Stimulated activated CD4-positive, alpha-beta T cell treated with anti-CD3 and anti-CD28 coated beads, TNF-alpha, amount 100 ng/mL, for 1 hour (primary cell): ENCODE measurements at places on chromosomes 16 and 17.

GRCh38 chr17:29019475-29020181 lies 13.8 kb upstream of the SEZ6 start:
- DNase-seq = no peak

- no peak for DNase-seq
Measured at GRCh38 chr16:3651461-3652372, 2.8 kb upstream of the DNASE1 start.

DNA sequence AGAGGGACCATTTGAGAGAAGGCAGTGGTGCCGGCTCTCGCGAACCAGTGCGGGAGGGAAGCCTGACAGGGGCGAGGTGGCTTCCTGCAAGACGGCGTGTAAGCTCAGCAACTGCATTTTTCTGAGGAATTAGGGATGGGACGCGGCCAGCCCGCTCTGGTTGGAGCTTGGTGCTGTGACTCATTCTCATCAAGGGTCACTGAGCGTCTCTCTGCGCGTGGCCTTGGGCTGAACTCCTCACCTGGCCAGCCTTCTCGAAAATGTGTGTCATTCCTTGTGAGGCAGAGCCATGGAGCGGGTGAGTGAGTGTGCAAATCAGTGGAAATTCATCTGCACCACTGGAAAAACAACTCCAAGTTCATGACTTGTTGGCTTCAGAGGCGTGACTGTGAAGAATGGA lies 52.8 kb downstream of the NTN1 start:
- DNase-seq = no peak

DNA sequence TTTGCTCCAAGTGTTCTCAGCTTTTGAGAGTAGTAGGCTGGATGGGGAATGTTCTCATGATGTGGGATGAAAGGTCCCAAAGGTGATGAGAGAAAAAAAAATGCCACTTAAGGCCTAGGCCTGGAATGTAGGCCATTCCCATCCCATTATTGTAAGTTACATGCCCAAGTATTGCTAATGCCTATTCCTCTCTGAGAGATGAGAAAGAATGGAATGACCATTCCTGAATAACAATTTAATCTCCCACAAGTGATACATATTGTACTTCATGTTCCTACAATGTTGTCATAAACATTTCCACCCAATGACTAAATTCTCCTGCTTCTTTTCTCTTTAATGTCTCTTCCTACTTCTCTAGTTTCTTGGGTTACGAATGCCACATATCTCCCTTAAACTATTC lies 102.8 kb upstream of the KCNJ16 start:
- no peak for DNase-seq

DNA sequence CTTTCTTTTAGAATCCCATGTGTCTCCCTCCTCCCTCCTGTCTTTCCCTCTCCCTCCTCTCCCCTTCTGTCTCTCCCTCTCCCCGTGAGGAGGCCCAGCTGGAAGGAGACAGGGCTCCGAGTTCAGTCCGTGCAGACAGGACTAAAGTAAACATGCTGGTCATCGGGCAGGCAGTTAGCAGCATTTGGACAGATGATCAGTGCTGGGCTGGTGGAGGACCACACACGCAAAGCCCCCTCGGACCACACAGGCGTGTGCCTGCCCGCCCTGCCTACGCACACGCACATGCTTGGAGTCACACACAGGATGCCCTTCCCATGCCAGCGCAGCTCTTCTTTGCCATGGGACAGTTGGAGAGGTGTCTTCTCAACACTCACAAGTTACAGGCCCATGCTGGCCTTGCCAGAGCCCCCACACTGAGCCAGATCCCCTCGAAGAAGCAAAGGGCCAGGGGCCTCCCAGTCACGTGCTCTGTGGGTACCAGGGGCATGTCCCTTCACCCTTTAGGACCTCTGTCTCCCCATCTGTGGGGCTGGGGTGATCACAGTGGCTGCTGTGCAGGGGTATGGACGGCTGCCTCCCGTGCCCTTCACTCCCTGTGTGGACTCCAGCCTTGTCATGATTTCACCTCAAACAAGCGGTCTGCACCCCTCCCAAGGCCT lies 215.7 kb upstream of the FOXF1 start:
- DNase-seq = no peak

- DNase-seq = no peak
Measured at GRCh38 chr16:3121851-3122467, 9.6 kb downstream of the ZNF205 start.

DNA sequence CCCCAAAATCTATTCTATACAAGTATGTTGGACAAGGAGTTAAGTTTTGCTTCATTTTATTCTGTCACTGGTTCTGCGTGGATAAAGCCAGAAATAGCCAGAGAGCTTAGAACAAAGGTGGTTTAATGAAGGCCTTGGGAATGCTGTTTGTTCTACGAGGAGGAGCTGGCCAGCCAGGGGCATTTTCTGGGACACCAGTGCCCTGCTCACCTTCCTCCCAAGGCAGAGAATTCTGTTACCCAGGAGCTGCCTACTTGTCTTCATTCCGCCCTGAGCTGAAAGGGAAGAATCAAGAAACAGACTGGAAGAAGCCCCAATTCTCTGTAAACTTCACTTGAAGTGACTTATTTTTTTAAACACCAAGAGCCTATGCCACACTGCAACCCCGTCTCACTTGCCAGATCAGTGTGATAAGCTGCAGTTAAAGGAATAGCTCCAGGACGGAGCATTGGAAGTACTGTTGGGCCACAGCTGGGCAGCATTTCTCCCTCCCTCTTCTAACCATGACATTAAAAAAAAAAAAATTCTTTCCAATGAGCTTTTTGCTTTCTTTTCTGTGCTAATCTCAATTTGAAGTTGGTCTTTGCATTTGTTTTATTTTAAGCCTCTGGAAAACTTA lies 149.8 kb upstream of the DYNLRB2 start:
- no peak for DNase-seq

DNA sequence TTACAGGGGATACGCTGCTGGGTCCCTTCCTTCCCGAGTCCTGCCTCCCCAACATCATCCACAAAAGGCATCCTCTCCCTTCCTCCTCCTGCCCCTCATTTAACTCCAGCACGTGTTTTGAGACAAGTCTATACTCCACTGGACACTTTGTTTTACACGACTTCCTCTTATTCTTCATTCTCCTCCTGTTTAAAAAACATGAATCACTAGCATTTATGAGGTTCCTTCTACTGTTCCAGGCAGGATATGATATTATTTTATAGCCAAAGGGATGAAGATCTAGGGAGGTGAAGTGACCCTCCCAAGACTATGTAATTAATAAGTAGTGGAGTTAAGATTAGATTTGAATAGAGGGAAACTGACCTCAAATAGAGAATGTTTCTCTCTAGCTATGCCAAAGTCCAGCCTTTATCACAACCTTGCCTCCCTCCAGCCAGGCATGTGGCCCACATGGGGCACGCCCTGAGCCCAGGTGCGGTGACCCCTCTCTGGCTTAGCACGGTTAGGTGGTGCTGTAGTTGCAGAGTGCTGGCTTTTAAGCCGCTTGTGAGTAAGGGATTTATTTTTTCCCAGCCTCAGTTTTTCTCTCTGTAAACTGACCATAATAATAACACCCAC lies 1.3 kb upstream of the HSD17B2 start:
- no peak for DNase-seq

DNA sequence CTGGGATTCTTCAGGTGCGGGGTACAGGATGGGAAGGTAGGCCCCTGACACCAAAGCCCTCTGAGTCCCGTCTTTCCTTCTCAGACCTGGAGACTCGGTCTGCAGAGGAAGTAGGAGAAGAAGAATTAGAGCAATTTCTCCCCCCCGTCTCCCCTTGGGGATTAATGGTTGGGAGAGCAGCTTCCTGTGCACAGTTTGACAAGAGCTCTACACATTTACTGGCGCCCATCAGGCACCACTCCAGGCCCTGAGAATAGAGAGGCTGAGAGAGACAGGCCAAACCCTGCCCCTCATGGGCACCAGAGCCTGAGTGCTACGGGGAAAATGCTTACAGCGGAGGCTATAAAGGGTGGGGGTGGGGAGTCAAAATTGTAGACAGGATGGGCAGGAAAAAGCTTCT lies 3.5 kb upstream of the C16orf74 start:
- DNase-seq = no peak

DNA sequence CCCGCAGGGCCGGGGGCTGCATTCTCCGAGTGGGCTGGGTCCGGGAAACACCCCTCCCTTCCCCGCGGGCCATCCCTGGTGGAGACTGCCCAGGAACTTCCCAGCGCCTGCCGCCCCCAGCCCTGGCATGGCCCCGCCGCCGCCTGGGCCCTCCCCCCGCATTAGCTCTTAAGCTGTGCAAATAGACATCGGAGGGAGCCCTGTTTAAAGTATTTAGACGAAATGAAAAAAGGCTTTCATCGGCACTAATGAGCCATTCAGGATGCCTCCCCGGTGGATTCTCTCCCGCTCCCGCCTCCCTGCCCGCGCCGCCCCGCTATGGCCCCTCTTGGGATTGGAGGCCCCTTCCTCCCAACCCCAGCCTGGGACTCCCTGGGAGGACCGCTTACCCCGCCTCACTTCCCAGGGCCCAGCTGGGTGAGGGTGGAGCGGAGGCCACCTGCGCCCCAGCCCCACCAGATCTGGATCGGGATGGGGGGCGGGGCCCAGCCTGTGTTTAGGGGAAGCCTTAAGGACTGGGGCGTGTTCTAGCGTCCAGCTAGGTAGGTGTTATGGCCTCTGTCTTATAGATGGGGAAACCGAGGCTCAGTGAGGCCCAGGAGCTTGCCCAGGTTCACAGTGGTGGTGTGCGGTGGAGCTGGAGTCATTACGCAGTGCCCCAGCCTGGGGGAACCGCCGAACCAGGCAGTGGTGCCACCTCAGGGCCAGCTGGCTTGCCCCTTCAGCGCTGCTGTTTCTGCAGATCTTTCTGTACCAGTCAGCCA lies 19.7 kb downstream of the SEZ6 start:
- DNase-seq = no peak

DNA sequence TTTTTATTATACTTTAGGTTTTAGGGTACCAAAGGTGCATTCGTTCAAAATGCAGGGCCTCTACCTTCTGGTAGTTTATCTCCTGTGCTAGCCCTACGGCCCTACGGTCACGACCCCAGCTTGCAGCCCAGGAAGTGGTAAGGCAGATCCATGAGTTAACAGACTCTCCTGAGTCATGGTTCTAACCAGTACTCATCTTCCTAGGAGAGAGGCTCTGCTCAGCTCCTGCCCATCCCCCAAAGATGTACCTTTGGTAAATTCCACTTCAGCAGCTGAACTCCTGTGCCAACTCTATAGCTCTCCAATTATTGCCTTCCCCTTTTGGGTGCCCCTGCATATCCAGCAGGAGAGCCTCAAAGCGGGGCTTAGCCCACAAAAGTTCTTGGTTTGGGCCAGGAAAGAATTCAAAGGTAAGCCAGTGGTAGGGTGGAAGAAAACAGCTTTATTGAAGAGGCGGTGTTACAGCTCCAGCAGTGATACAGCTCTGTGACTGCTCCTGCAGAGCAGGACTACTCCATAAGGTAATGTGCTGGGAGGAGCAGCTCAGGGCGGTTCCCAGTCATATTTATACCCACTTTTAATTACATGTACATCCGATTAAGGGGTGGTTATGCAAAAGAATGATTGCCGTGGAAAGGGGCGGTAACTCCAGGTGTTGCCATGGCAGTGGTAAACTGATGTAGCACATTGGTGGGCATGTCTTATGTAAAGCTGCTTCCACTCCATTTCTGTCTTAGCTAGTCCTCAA lies 241.4 kb downstream of the PMP22 start:
- DNase-seq = no peak

- no peak for DNase-seq
Measured at GRCh38 chr16:56662357-56663354, 4.9 kb downstream of the MT1F start.

DNA sequence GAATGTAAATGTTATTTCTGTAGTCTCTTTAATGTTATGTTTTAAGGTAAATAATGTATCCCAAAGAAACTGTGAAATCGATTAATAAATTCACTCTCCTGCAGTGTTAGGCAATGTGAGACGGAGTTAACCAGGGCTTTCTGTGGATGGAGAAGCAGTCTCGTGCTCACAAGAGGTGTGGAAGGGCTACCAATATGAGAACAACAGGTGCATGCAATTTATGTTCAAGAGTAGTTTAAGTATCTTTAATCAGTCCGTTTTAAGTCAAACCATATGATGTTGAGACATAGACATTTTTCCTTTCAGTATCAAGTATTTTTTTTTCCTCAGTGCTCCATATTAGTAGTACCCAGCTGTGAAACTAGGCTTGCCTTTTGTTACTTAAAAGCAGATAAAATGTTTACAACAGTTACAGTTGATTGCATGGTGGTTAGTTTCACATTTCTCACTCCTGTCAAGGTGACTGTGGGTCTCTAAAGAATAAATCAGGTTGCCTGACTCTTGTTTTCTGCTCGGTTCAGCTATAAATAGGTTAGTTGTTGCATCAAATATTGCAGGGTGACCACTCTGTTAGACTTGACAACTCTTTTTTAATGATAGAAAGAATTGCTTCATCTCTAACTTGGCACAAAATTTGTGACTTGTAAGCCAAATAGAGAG lies 54.4 kb downstream of the COX10 start:
- DNase-seq = no peak

DNA sequence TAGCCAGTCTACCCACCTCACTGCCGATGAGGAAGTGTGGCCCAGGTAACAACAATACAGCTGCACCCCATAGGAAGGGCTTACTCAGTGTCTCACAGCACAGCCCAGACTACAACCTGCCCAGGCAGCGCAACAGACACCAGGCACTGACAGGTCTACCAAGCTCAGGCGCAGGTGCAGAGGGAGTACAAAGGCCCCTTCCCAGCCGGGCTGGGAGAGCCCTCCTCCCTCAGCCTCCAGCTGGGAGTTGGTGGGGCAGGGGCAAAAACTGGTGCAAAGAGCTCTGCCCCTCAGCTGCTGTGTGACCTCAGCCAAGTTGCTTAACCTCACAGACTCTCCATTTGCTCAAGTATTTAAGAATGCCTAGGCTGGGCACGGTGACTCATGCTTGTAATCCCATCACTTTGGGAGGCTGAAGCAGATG lies 112.6 kb upstream of the LHX1 start:
- no peak for DNase-seq

DNA sequence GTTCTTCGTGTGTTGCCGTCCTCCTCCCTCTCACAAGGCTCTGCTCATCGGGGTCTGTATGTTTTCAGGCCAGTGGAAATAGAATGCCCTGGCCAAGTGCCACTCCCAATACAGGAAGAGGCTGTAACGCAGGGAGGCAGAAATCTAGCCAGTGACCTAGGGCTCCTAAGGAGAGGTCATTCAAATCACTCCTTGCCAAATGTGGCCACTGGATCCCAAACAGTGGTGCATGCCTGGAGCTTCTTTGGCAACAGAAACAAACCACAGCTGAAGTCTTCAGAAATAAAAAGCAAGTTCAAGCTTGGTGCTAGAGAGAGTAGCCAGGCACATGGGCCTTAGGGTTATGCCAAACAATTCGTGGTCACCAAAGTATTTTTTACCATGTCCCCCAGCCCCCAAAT lies 66.1 kb downstream of the SMG6 start:
- no peak for DNase-seq

DNA sequence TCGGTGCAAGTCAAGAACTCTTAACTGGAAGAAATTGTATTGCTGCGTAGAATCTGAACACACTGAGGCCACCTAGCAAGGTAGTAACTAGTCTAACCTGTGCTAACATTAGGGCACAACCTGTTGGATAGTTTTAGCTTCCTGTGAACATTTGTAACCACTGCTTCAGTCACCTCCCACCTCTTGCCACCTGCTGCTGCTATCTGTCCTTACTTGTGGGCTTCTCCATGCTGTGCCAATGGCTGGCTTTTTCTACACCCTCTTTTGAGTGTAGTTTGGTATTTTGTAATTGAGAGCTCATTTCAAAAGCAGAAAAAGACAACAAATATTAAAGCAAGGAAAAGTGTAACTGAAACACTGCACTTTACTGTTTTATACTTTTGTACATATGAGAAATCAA lies 7.7 kb upstream of the RASL10B start:
- DNase-seq = no peak

GRCh38 chr17:29828676-29829284 lies 101.2 kb downstream of the SSH2 start:
- DNase-seq = no peak
